Suprapubic skin (tissue), 4 donors: ENCODE measurements at places on chromosomes 1 and 21. TPM values are rescaled to one million over a fixed set of nuclear protein-coding genes. Genes with fewer than 3 reads are reported as not detected.

CDC20 gene
- 9.4 TPM for total RNA-seq

DFFA gene
- total RNA-seq, result 21.3 TPM

WNT4 gene
- 21.3 TPM for total RNA-seq

FAM163A gene
- total RNA-seq, result not detected
